ENCODE measurements at places on chromosomes 6 and 20.

DNA sequence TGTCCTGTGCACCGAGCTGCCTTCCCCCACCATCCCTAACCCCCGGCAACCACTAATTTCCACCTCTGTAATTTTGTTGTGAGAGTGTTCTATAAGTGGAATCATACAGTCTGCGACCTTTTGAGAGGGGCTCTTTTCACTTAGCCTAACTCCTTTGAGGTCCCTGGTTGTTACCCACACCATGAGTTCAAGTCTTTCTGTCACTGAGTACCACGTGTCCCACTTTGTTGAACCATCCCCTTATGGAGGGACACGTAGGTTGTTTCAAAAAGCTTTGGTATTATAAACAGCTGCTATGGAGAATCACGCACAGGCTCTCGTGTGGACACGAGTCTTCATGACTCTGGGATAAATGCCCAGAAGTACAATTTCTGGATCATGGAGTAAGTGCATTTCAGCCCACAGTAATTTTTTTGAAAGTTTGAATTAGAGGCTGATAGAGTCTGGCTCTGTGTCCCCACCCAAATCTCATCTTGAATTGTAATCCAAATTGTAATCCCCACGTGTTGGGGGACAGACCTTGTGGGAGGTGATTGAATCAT, 9.5 kb downstream of the FAM209B start:
- no peak for DNase-seq

- no peak for DNase-seq
Observed at GRCh38 chr20:58619077-58619863, 31.8 kb upstream of the STX16 start.

GRCh38 chr6:11368264-11368663, 135.8 kb upstream of the NEDD9 start:
- DNase-seq: no peak

DNA sequence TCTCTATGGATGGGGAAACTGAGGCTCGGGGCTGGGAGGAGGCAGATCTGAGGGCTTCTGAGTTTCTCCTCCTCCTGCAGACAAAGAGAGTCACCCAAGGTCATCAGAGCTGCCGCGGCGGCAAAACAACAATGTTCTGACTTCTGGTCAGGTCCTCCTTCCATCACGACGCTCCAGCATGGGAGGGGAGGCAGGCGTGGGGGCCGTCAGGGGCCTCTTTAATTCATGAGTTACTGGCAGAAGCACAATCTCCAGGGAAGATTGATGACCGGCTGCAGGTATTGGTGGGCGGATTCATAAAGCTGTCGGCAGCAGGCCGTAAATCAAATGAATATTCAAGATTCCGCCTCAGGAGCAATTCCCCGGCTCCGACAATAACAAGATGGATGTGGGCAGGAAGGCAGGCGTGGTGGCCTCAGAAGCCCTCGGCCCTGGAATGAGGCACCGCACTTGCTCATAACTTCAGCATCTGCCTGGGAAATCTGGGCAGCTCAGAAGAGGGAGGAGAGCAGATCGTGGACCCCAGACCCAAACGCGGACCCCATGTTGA, 19.1 kb downstream of the PCK1 start:
- DNase-seq: no peak

GRCh38 chr6:99130897-99131873, 183.4 kb upstream of the FBXL4 start:
- DNase-seq: no peak

- DNase-seq: no peak
Observed at GRCh38 chr6:52305411-52305810, 20.9 kb upstream of the MCM3 start.

DNA sequence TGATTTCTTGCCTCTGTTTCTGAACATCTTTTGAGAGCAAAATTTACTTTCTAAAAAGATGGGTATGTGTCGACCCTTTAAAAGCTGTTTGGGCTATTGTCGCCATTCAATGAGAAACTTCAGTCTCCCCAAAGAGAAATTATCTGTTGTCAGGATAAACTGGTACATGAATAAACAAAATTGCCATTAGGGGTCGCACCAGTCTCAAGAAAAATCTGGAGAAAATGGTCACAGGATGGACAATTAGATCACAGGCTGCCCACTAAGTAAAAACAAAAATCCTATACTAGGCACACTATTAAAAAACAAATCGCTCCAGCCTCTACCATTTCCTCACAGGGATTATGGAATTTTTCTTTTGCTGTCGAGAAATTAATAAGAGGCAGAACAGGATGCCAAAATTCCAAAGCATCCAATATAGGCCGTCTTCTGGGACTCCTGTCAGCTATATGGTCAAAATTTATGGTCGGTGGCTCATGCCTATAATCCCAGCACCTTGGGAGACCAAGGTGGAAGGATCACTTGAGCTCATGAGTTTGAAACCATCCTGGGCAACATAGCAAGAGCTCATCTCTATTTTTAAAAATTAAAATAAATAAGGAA, 5.5 kb upstream of the HLA-E start:
- DNase-seq: no peak

DNA sequence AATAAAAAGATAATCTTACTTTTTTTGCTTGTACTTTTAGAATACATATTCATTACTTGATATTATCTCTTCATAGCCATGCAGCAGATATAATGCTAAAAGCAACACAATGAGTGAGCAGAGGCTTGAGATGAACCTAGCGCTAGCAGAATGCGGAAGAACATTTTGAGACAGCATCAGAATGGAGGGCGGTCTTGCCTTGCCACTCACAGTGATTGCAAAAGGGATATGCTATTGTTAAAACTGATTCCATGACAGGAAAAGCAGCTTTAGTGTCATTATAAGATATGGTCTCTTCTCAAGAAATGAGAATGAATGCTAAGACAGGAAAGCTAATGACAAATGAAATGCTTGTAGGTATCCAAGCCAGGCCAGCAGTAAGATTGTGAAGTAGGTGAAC, 200.0 kb upstream of the GJE1 start:
- no peak for DNase-seq

DNA sequence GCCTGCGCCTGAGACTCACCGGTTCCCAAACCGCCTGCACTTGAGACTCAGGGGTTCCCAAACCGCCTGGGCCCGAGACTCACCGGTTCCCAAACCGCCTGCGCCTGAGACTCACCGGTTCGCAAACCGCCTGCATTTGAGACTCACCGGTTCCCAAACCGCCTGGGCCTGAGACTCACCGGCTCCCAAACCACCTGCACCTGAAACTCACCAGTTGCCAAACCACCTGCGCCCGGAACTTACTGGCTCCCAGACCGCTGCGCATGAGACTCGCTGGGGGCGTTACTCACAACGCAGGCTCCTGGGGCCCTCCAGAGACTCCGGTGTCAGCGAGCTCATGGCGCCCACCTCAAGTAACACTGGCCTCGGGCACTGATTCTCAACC, 90.2 kb downstream of the DACT2 start:
- DNase-seq: no peak

DNA sequence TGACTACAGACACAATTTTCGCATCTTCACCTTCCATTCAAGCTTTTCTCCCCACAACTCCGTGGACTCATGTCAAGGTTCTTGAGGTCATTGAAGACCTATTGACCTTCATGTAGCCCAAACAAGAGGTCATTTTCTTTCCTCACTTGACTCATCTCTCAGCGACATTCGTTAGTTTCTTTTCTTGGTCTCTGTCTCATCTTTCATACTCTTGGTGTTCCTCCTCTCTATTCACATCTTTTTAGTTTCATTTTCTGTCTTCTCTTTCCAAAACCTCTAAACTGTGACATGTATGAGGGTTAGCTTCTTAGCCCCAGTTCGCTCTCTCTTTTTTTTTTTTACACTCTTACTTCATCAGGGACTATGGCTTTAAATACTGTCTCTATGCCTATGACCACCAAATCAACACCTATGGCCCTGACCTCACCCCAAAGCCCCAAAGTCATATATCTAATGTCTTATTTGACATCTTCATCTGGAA, 128.6 kb upstream of the BACH2 start:
- no peak for DNase-seq

- DNase-seq: no peak
Observed at GRCh38 chr6:132511831-132512220, 1.1 kb downstream of the STX7 start.

- no peak for DNase-seq
Observed at GRCh38 chr6:129575378-129576118, 134.4 kb downstream of the ARHGAP18 start.

- no peak for DNase-seq
Observed at GRCh38 chr20:54549658-54550326, 74.4 kb downstream of the DOK5 start.

GRCh38 chr6:15621203-15622044, 41.4 kb downstream of the DTNBP1 start:
- DNase-seq: peak; percentile 22

DNA sequence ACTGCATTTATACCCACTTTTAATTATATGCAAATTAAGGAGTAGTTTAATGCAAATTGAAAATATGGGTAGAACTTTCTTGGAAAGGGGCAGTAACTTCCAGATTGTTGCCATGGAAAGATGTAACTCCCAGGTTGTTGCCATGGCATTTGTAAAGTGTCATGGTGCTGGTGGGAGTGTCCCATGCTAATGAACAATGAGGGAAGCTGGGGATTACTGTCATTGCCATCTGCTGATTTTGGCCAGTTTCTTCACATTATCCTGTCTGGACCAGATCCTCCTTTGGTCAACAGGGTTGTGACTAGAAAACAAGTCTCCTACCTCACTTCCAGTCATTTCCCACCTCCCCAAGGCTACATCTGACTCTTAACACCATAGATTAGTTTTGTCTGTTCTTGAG, 45.4 kb upstream of the FERMT1 start:
- DNase-seq: no peak

GRCh38 chr20:2919518-2920245, 46.4 kb downstream of the PTPRA start:
- DNase-seq: no peak

GRCh38 chr20:6660441-6660840, 107.0 kb upstream of the BMP2 start:
- DNase-seq: no peak

GRCh38 chr20:33693741-33694638, 7.8 kb upstream of the E2F1 start:
- DNase-seq: no peak

DNA sequence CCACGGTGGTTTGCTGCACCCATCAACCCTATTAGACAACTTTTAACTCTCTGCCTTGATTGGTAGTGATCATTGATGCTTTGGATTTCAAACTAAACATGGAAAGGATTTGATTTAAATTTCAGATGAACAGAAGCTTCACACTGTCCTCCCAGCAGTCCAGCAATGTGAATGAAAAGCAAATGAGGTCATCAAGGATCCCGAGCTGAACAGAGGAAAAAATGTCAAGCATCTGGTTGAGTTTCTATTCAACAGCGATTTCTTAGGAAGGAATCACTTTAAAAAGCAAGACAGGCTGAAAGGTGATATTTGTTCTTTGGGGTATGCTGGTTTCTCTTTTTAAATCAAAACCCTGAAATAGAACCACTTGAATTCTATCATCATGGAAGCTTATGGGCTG, 10.6 kb upstream of the SAMD3 start:
- DNase-seq: no peak

DNA sequence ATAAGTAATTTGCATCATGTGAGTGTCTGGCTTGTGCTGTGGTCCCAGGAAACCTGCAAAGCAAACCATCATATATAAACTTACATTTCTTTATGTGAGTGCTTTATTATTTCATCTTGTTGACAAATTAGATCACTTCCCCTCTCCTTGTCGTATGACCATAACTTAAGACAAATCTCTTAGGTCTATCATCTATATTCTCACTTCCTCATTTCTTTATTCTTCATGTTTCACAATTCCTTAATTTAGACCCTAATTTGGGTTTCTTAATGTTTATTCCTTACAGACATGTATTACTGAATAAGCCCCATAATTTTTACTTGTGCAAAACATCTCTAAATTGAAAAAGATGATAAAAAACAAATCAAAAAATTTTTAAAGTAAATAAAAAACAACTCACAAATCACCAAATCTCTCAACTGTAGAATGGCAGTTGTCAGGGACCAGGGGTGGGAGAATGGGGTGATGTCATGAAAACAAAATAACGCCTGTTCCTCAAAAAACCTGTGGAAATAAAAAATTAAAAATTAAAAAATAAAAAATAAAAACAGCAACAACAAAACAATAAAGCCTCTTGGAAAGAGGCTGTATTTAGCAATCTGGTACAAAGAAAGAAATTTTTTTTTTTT, 49.5 kb upstream of the FBXO30 start:
- no peak for DNase-seq

- no peak for DNase-seq
Observed at GRCh38 chr20:16115911-16116552, 457.2 kb downstream of the KIF16B start.

GRCh38 chr6:16322666-16323312, 84.4 kb downstream of the GMPR start:
- no peak for DNase-seq

DNA sequence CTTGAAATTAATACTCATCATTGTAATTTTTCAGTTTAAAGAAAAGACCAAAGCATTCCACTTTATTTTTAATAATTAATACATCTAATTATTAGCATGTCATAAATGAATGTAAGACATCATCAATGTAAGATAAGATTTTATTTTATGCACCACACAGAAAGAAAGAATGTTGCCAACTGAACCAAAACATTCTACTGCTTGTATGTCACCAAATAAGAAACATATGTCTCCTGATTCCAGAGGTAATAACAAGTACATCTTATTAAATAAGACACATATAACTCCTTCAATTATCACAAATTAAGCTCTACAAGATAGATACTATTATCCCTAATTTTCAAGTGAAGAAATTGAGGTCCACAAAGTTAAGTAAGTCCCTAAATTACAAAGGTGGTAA, 189.5 kb downstream of the GMDS start:
- DNase-seq: no peak

- DNase-seq: no peak
Observed at GRCh38 chr6:34412016-34412415, 13.9 kb downstream of the RPS10 start.

DNA sequence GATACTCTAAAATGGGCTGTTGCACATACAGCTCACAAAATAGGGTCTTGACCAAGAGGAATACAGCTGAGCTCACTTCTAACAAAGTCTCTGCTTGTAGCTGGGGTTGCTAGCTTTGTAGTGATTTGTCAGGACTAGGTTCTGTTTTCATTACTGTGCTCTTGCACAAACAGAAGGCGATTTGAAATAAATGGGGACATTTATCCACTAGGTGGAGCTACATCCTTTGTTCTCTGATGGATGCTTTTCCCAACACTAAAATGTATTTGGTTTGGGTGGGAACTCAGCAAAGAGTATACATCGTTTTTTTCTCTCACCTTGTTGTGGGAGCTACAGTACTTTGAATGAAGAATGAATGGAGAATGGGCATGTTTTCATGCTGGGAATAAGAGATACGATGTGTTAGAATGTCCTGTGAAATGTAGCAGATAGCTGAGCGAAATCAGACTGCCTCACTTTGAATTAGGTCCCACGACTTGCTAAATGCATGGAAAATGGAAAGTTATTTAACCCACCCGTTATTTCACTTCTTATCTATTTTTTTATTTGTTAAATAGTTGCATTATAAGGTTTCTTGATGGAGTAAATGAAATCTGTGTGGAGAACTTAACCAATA, 494.7 kb upstream of the MAP3K7 start:
- DNase-seq: no peak
